Activated CD8-positive, alpha-beta memory T cell treated with anti-CD3 and anti-CD28 coated beads for 1 hour (primary cell): ENCODE measurements at places on chromosomes 12 and 14.

GRCh38 chr14:88045705-88046104 lies 40.8 kb downstream of the GPR65 start:
- no peak for DNase-seq

DNA sequence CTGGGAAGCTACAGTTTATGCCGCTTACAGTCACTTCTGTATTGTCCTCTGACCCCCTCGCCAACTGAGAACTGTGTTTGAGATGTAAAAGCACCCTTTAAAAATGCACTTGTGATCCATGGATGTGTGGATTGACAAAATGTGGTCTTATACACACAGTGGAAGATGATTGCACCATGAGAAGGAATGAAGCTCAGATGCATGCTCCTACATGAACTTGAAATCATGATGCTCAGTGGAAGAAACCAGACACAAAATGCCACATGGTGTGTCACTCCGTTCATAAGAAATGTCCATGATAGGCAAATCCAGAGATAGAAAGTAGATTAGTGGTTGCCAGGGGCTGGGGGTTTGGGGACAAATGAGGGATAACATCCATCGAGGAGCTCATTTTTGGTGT lies 58.0 kb downstream of the PITPNM2 start:
- no peak for DNase-seq

- DNase-seq, result no peak
These were observed 48.5 kb downstream of the BAZ2A start for GRCh38 chr12:56581418-56582145.

GRCh38 chr12:76547526-76547925 lies 12.0 kb downstream of the OSBPL8 start:
- DNase-seq, result no peak
